Stimulated activated CD8-positive, alpha-beta memory T cell treated with anti-CD3 and anti-CD28 coated beads, Interleukin-12 subunit alpha, Interleukin-12 subunit beta, amount 100 ng/mL, for 4 hours (primary cell): ENCODE measurements at places on chromosomes 13 and 19.

DNA sequence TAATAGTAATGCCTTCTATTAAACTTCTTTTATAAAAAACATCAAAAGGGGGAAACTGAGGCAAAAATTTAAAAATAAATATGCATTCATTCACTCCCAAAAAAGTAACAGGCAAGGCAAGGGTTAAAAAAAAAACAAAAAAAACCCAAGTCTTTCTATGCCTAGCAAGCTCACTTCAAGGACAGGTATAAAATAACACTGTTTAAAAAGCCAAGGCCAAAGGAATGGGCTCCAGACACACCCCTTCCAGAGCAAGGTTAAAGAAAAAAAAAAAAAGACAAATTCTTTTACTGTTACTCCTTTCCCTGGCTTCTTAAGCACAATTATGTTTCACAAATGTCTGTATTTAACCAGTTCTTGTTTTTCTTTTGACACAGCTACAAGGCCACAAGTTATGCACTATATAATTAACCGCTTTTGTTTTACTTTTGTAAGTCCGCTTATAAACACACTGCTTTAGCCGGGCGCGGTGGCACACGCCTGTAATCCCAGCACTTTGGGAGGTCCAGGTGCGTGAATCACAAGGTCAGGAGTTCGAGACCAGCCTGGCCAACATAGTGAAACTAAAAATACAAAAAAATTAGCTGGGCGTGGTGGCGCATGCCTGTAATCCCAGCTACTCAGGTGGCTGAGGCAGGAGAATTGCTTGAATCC is 3.6 kb downstream of the SIGLEC11 start:
- DNase-seq, result no peak

GRCh38 chr19:10929402-10929794 is 787 bp downstream of the TIMM29 start:
- no peak for DNase-seq

DNA sequence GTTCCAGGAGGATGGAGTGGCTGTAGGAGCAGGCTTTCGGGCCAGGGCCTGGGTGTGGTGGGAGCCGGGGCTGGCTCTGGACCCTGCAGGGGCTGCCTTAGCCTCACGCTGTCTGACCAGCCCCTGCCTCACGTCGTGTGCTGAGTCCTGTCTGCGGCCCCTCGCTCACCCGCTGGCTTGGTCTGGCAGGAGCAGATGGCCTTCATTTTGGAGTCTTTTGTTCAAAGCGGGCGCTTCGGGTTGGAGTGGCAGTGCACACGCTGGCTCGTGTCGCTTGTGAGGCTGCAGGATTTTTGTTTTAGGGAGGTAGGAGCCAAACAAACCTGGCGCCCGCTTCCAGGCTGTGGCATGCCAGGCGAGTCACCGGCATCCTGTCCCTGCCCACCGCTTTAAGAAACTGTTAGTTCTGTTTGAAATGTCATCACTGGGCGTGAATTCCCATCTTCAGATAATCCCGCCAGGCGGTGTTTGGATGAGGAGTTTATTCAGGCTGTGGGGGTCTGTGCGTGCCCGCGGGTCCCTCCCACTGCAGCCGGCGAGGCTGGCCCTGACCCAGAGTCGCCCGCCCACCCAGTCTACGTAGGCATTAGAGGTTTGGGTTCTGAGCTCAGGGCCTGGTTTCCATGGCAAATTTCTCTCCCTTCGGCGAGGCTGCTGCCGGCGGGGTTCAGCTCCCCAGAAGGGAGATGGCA is 89.8 kb downstream of the KDM4B start:
- DNase-seq, result no peak

DNA sequence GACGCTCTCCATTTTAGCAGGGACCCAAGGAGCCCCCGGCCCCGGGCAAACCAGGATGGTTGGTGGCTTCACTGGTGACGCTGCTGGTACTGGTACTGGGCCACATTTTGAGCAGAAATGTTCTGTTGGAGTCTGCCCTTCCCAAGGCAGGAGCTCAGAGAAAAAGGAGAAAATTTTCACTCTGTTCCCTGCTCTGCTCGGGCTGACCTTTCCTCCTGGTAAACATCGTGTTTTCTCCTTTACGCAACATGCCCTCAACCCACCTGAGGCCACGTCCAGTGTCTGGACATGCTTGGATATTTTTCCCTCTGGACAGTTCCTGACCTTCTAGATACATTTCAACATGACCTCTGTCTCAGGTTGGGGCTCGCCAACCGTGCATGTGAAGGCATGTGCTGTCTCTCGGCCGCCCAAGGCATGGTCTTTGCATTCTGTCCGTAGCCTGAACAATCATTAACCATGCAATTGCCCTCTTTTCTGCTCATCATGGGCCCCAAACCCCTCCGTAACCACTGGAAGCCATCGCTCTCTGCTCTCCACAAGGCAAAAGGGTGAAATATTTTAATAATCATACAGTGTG is 115.2 kb upstream of the PEG3 start:
- DNase-seq, result no peak
